Activated CD4-positive, alpha-beta T cell treated with anti-CD3 and anti-CD28 coated beads, Interleukin-2, amount 50 U/mL, for 4 hours (primary cell): ENCODE measurements at places on chromosomes 1 and 21.

DNA sequence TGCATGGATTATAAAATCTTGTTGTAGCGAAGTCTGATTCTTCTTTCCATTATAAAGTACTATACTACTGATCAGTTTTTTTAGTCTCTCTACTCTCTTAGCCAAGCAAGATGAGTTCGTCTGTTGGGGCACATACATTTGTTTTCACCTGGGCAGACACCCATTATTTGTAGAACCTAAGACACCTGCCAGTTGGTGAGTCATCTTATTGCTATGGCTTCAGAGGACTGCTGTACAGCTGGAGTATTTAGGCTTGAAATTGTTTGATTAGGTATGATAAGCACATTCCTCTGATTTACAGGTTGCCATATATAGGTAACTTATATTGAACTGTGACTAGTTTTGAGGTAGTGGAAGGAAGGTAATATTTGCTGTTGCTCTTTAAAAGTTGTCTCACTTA, 17.2 kb downstream of the RBM15 start:
- no peak for DNase-seq

- DNase-seq = no peak
Measured at GRCh38 chr21:45434645-45435217, 29.8 kb downstream of the COL18A1 start.

DNA sequence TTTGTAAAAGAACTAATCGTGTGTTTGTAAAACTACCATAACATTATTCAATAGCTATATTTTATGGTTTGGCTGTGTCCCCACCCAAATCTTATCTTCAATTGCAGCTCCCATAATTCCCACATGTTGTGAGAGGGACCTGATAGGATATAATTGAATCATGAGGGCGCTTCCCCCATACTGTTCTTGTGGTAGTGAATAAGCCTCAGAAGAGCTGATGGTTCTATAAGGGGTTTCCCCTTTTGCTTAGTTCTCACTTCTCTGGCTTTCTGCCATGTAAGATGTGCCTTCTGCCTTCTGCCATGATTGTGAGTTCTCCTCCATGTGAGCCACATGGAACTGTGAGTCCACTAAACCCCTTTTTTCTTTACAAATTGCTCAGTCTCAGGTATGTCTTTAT, 1372.3 kb downstream of the AMY1C start:
- DNase-seq = no peak

- no peak for DNase-seq
Measured at GRCh38 chr21:42760951-42761751, 107.7 kb downstream of the PDE9A start.

- no peak for DNase-seq
Measured at GRCh38 chr1:201954263-201955008, 867 bp upstream of the TIMM17A start.

- DNase-seq = no peak
Measured at GRCh38 chr1:205137901-205138300, 16.1 kb upstream of the RBBP5 start.

- DNase-seq = no peak
Measured at GRCh38 chr1:2596530-2597333, 10.2 kb downstream of the PRXL2B start.

GRCh38 chr1:145962157-145963102, 1.9 kb downstream of the ANKRD34A start:
- no peak for DNase-seq

GRCh38 chr1:27097484-27097917, 57.4 kb downstream of the SLC9A1 start:
- peak; percentile 63 for DNase-seq

DNA sequence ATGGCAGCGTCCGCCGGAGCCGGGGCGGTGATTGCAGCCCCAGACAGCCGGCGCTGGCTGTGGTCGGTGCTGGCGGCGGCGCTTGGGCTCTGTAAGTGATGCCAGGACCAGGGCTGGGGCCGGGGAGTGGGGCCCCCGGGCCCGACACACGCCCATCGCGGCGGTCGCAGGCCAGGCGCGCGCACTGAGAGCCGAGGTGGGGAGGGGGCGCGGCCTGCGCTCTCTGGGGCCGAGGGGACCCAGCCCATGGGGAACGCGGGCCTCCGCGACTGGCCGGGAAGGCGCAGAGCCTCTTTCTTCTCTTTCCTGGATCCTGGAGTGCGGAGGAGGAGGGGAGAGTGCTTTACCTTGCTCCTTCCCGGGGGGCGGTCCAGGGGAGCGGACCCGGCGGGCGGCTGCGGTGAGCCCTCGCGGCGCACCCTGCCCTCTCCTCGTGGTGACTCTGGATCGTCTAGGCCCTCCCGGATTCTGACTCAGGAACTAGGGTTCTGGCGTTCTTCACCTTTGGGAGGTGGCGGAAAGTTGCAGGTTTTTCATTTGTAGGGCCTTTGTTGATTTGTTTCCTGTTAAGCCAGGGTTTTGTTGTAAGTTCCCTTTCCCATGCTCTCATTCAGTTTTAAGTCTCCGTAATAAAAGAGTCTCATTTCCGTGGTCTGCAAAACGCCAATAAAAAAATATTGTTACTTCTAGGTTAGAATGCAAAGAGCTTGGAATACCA, 529 bp downstream of the MPZL1 start:
- peak; percentile 13 for DNase-seq

DNA sequence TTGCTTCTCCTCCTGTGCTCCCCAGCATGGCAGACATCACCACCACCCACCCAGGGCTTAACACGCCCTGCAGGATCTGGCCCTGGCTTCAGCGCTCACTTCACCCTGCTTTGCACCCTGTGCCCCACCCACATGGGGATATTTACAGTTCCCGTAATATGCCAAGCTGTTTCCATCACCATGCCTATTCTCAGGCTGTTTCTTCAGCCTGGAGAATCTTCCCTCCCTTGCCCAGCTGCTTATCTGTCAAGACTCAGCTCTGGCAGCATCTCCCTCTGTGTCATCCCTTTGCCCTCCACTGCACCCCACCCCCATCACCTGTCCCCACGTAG, 3.6 kb upstream of the AHCYL1 start:
- no peak for DNase-seq

- no peak for DNase-seq
Measured at GRCh38 chr1:175195281-175195680, 2.7 kb upstream of the KIAA0040 start.

- DNase-seq = no peak
Measured at GRCh38 chr1:21518774-21519455, 9.7 kb downstream of the ALPL start.

DNA sequence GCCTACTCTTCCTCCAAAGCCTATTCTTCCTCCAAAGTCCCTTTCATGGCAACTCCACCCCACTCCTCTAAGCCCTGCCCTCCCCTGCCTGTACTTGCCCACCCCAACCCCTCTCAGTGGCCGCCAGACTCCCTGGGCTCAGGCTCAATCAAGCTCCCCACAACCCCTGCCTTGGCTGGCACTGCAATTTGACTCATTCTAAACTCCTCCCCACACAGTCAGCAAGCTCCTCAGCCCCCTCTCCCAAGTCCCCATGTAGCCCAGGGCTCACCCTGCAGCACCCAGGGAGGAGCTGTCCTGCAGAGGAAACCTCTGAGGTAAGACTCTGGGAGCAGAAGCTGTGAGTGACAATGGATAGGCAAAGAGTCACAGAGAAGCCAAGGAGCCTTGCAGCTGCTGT, 3.6 kb upstream of the VSIG8 start:
- no peak for DNase-seq
